ENCODE measurements at places on chromosomes 6 and 20. TPM values are rescaled to one million over a fixed set of nuclear protein-coding genes. Genes with fewer than 3 reads are reported as not detected.
A peak's percentile ranks its signal among the peaks of the same experiment; 100 is the strongest.

Gene LY6G6C
- not detected for total RNA-seq

Gene SYCP2L
- total RNA-seq: not detected

- DNase-seq: no peak
These were observed 50.8 kb downstream of the UTRN start for GRCh38 chr6:144335914-144336313.

DNA sequence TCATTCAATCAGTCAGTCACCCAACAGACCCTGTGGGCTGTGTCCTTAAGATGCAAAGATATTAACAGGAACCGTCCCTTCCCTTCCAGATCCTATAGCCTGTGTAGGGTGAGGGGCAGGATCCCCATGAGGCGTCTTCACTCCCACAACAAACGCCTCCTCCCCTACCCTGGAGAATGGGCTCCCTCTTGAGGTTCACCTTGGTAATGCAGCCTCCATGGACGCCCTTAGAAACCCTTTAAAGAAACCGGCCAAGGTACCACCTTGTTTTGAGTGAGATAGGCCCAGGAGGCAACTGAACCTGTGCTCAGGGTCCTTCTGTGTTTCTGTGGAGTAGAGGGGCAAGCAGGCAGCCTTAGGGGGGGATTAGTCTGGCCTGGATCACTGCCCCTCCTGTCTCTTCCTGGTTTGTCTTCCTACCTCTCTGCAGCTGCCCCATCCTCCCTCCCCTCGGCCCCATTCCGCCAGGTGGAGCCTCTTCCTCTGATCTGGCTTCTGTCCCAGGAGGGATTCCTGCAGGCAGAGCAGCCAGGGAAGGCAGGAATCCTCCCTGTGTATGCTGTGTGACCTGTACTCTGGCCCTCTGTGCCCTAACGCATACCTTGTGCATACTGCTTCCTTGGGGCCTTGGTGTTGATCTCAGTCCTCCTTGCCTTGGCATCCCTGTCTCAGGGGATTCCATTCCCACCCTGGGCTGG, 6.6 kb upstream of the GUCA1A start:
- peak; percentile 63 for DNase-seq

DNA sequence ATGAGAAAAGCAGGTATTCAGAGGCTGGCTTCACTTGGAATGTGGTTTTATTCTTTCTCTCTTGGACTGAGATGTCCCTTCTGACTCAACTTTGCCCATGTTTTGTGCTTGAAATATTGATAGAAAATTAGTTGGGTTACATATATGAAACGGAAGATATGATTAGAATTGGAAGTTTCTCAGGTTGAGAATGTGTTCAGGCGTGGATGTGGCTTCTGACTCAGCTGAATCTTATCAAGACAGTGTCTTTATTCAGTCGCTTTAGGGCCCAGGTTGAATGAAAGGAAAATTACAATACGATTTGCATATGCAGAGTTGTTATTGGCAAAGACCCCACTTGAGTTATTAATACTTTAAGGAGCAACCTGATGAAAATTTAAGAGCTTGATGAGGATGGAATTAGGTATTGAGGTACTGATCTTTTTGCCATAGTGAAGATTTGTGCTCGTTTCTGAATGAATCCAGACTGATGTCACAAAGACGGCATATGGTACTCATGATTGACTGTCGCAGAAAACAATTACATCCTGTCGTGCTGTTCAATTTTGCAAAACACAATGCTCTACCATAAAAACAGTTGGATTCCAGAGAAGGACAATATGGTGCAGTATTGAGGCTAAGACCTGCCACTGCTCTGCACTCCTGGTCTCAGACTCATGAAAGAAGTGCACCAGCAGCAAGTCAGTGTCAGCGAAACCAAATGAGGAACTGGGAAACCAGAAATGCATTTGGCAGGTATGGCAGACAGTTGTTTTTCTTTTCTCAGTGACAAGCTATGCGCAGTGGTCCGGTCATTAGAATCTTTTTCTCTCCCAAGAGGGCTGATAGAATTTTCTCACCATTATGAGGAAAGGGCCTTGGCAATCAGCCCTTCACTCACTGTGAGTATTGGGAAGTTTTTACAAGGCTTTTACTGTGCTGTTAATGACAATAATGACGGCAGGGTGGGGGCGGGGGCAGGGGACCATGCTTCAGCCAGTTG, 158.3 kb downstream of the DOK5 start:
- DNase-seq: no peak

Gene C6orf52
- 1.7 TPM for total RNA-seq

DNA sequence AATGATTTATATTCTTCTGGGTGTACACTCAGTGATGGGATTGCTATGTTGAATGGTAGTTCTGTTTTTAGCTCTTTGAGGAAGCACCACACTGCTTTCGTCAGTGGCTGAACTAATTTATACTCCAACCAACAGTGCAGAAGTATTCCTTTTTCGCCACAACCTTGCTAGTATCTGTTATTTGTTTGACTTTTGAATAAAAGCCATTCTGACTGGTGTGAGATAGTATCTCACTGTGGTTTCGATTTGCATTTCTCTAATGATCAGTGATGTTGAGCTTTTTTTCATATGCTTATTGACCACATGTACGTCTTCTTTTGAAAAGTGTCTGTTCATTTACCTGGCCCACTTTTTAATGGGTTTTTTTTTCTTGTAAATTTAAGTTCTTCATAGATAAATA, 583.8 kb upstream of the ARID1B start:
- no peak for DNase-seq

GRCh38 chr20:4812641-4813075, 90.9 kb downstream of the PRND start:
- DNase-seq: no peak

- DNase-seq: no peak
These were observed at the start of gene LHFPL5 for GRCh38 chr6:35804996-35805736. Gene LHFPL5 (plus strand): TSS chr6:35805352. CDS start chr6:35805671, 319 bp downstream.

DNA sequence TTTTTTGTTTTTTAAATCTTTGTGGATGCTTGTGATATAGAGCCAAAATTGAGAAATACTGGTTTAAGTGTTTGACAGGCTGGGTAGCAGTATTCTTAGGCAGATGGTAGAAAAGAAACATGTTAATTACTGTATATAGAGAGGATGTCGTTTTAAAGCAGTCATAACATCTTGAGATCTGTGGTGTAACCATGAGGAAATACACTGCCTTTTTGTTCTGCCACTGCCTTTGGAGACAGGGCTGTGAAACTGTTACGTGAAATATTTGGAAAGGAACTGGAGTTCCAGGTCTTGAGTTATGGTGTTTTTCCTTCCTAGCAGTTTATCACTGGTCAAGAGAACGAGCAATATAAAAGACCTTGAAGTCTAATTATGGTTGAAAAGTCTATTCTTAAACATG, 19.5 kb downstream of the STXBP5 start:
- no peak for DNase-seq

- no peak for DNase-seq
These were observed 25.7 kb downstream of the NTSR1 start for GRCh38 chr20:62734326-62734725.

Gene GDAP1L1
- total RNA-seq: 0.25 TPM
